Activated B cell treated with CpG ODN at 0.5 μM for 24 hours (primary cell): ENCODE measurements at places on chromosomes 1 and 21.

DNA sequence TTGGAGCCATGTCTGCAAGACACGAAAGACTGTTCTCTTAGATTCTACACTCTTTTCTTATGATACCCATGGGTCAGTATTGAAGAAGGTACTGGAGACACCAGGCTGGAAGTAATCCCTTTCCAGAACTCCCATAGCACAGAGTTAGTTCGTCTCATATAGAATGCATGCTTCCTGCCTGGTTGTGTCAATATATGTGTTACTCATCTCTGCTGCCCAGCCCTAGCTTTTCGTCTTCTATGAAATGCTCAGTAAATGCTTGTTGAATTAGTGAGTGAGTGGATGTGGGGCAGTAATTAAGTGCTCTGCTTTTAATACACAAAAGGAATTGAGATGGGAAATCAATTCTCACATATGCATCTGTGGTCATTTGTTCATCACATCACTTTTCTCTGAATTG, 32.1 kb downstream of the ADCY10 start:
- H3K27me3 ChIP-seq: peaks cover 5% of the 10 kb centered on the region
- H3K36me3 ChIP-seq: no peaks in the 10 kb centered on the region
- no peak for DNase-seq
- H3K4me3 ChIP-seq: no peak overlapping the region

DNA sequence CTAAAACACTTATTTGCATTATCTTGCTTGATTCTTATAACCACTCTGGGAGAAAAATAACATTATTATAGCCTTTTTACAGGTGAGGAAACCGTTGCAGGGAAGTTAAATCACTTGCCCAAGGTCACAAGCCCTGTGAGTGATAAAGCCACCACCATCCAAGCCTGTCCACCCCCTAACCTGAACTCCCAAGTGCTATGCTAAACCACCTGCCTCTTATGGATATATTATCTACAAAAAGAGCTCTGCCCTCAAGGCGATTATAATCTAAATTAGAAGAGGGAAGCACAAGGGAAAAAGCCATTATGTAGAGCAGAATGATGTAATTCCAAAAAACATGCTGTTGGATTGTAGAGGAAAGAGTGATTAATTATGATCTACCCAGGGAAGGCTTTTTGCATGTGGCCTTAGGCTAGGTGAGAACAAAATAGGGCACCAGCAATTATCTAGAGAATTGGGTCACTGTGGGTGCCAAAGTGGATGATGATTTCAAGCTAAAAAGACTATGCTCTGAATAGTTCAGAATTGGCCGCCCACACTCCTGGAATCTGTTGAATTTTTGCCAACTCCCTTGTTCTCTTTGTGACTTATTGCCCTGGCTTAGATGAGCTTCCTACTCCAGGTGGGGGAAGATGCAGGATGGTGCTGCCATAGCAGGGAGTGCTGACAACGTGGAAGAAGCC, 205.3 kb downstream of the FGGY start:
- no peak overlapping the region for H3K27ac ChIP-seq
- peaks cover 15% of the 10 kb centered on the region for H3K4me1 ChIP-seq
- H3K4me3 ChIP-seq: no peak overlapping the region
- no peak for DNase-seq

- H3K36me3 ChIP-seq: peaks cover 61% of the 10 kb centered on the region
- no peaks in the 10 kb centered on the region for H3K4me1 ChIP-seq
- H3K27ac ChIP-seq: no peak overlapping the region
- DNase-seq: no peak
Measured at GRCh38 chr1:32040711-32041110, 27.0 kb downstream of the KHDRBS1 start.

- no peaks in the 10 kb centered on the region for H3K27me3 ChIP-seq
- peaks cover 11% of the 10 kb centered on the region for H3K4me1 ChIP-seq
- DNase-seq: no peak
- no peak overlapping the region for H3K4me3 ChIP-seq
- no peak overlapping the region for H3K27ac ChIP-seq
- H3K36me3 ChIP-seq: peaks cover 10% of the 10 kb centered on the region
Measured at GRCh38 chr1:167927046-167927754, 9.3 kb upstream of the DCAF6 start.

DNA sequence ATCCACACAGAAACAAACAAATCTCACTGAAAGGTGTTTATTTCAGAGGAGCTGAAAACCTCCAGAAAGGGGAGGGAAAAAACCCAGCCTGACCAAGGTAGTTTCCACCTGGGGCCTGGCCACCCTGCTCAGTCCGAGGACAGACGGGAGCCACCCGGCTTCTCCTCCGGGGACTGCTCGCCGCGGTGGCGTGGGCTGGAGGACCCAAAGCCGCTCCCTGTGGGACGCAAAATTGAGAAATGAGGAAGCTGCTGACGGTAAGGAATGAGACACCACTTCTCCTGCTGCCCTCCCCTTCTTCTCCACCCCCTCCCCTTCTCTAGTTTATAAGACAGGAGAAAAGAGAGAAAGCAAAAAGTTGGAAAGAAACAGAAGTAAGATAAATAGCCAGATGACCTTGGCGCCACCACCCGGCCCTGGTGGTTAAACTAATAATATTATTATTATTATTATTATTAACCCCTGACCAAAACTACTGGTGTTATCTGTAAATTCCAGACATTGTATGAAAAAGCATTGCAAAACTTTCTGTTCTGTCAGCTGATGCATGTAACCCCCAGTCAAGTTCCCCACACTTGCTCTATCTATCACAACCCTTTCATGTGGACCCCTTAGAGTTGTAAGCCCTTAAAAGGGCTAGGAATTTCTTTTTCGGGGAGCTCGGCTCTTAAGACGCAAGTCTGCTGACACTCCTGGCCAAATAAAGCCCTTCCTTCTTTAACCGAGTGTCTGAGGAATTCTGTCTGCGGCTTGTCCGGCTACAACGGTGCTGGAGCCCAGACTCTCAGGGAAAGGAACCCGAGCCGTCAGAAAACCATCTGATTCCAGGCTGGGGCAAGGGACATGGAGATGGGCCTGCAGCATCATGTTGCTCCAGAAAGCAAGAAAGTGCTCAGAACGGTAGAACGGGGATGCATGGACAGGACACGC, 12.5 kb downstream of the ITGB2 start:
- H3K36me3 ChIP-seq: peaks cover 40% of the 10 kb centered on the region
- H3K27me3 ChIP-seq: no peaks in the 10 kb centered on the region
- H3K4me1 ChIP-seq: peaks cover 70% of the 10 kb centered on the region

GRCh38 chr1:97007840-97008604, 286.4 kb downstream of the PTBP2 start:
- DNase-seq: no peak
- H3K4me1 ChIP-seq: no peaks in the 10 kb centered on the region
- H3K36me3 ChIP-seq: no peaks in the 10 kb centered on the region
- H3K27me3 ChIP-seq: no peaks in the 10 kb centered on the region

DNA sequence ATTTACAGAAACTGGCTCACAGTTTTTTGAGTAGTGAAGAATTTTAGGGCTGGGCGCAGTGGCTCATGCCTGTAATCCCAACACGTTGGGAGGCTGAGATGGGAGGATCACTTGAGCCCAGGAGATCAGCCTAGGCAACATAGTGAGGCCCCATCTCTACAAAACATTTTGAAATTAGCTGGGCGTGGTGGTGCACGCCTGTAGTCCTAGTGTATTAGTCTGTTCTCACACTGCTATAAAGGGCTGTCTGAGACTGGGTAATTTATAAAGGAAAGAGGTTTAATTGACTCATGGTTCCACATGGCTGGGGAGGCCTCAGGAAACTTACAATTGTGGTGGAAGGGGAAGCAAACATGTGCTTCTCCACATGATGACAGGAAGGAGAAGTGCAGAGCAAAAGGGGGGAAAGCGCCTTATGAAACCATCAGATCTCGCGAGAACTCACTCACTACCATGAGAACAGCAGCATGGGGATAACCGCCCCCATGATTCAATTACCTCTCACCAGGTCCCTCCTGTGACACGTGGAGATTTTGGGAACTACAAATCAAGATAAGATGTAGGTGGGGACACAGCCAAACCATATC, 24.4 kb upstream of the DYRK1A start:
- no peak overlapping the region for H3K4me3 ChIP-seq
- no peaks in the 10 kb centered on the region for H3K4me1 ChIP-seq
- no peak overlapping the region for H3K27ac ChIP-seq
- peaks cover 4% of the 10 kb centered on the region for H3K27me3 ChIP-seq

- no peak overlapping the region for H3K27ac ChIP-seq
- no peak overlapping the region for H3K4me3 ChIP-seq
- DNase-seq: no peak
- H3K27me3 ChIP-seq: no peaks in the 10 kb centered on the region
- no peaks in the 10 kb centered on the region for H3K4me1 ChIP-seq
Measured at GRCh38 chr1:71294178-71294577, 213.3 kb upstream of the ZRANB2 start.

- H3K4me3 ChIP-seq: peak overlapping the region; percentile 98
- H3K27me3 ChIP-seq: no peaks in the 10 kb centered on the region
- H3K36me3 ChIP-seq: peaks cover 14% of the 10 kb centered on the region
- H3K27ac ChIP-seq: peak overlapping the region; percentile 98
- no peak for DNase-seq
Measured at GRCh38 chr1:28087614-28088167, 719 bp downstream of the EYA3 start.

- DNase-seq: no peak
- peak overlapping the region; percentile 75 for H3K27ac ChIP-seq
- no peak overlapping the region for H3K4me3 ChIP-seq
- peaks cover 18% of the 10 kb centered on the region for H3K4me1 ChIP-seq
- peaks cover 91% of the 10 kb centered on the region for H3K36me3 ChIP-seq
- no peaks in the 10 kb centered on the region for H3K27me3 ChIP-seq
Measured at GRCh38 chr1:225866061-225866837, 15.9 kb downstream of the TMEM63A start.

DNA sequence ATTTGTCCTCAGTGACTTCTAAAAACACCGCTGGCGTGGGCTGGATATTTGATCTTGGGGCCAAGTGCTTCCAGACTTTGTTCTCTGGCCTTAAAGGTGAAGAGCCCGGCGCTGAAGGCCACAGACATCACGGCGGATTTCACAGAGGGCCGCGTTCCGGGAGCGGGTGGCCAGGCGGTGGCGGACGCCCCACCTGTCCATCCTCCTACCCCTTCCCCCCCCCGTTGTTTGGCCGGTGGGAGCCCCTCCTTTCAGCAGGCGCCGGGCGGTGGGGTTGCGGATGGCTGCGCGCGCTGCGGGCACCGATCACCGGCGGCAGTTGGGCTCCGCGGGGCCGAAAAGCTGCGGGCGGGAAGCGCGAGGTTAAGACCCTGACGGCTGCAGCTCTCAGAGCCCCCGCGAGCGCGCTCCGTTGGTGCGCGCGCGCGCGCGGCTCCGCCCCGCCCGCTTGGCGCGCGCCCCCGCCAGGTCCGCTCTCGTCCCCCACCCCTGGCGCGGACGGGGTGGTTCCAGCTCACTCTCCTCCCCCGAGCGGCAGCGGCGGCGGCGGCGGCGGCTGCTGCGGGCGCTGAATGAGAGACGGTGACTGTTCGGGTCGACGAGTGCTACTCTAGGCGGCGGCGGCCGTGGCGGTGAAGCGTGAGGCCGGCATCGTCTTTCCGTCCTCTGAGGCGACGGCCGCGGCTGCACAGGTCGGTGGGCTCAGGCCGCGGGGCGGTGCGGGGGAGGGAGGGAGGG, at the start of gene RALGPS2:
RALGPS2 (plus strand) TSS at position 517 of the 738 bp plus-strand sequence. CDS start 51,521 bp downstream, outside the sequence.
- peaks cover 53% of the 10 kb centered on the region for H3K4me1 ChIP-seq
- no peaks in the 10 kb centered on the region for H3K27me3 ChIP-seq
- peak within 1 kb of the TSS; percentile 92 for H3K4me3 ChIP-seq
- peaks cover 33% of the 10 kb centered on the region for H3K36me3 ChIP-seq
- peak; percentile 66 for DNase-seq

GRCh38 chr1:185444676-185445075, 127.6 kb upstream of the IVNS1ABP start:
- H3K27ac ChIP-seq: no peak overlapping the region
- no peaks in the 10 kb centered on the region for H3K27me3 ChIP-seq
- peaks cover 3% of the 10 kb centered on the region for H3K4me1 ChIP-seq
- H3K36me3 ChIP-seq: no peaks in the 10 kb centered on the region
- no peak for DNase-seq

GRCh38 chr1:218499911-218500310, 154.8 kb downstream of the TGFB2 start:
- no peak overlapping the region for H3K27ac ChIP-seq
- H3K36me3 ChIP-seq: no peaks in the 10 kb centered on the region
- peaks cover 9% of the 10 kb centered on the region for H3K4me1 ChIP-seq

GRCh38 chr1:110084227-110085078, 14.0 kb upstream of the ALX3 start:
- no peaks in the 10 kb centered on the region for H3K36me3 ChIP-seq
- peak overlapping the region; percentile 88 for H3K4me3 ChIP-seq
- H3K27me3 ChIP-seq: peaks cover 41% of the 10 kb centered on the region
